ENCODE measurements at places on chromosomes 2 and 18.

DNA sequence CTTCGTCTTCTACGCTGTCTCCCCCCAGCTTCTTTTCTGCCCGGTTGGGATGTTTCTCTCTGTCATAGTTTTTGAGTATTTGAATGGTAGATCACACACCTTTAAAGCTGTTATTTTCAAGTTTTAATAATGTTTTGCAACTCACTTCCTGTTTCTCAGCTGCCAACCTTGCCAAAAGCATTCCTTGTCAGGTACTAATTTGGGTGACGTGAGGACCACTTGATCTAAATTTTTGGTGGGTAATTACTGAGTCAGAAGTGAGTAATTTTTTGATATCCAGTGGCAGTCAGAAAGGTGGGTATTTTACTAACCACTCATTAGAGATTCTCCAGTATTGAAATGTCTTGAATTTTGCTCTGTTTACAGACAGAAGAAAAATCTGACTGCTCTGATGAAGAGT, 852.4 kb upstream of the FANCL start:
- no peak for DNase-seq

- peak; percentile 21 for DNase-seq
Observed at GRCh38 chr2:65057391-65058052, 1.3 kb downstream of the CEP68 start.

- DNase-seq = no peak
Observed at GRCh38 chr2:223594259-223594658, 7.9 kb downstream of the SCG2 start.

DNA sequence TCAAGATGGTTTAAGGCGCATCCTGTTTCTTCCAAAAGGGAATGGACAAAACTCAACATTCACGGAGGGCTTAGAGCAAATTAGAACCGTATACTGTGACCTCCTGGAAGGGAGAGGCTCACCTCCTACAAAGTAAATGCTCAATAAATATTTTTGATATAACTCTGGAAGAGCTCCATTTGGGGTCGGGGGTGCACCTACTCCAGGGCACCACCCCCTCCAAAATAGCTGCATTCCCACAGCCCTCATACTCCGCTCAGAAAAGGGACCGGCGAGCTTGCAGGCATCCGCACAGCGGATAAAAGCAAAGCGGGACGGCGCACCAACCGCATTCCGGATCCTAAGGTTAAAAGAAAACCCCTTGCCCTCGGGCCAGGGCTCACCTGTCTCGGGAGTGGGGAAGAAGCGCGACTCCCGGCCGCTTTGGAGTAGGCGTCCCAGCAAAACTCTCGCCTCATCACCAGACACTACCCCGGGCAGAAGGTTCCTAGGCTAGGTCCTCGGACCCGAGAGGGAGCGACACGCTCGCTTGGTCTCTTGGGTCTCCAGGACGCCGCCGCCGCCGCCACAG, 378 bp downstream of the WDPCP start:
- DNase-seq = no peak

DNA sequence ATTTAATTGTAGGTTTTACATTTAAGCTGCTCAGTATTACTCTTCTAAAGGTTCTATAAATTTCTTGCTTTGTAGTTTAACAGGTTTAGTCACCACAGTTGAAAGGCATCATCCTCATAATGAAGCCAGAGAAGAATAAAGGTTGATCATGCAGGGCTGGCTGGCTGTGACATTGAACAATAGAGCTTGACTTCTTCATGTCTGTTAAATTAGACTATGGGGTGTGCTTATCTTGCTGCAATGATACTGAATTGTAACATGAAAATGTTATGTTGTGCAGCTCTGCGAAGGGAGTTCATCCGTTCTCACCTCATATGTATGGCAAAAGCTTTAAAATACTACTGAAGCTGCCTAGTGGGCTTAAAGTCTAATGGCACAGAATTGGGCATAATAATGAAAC, 81.8 kb downstream of the CAMKMT start:
- no peak for DNase-seq

DNA sequence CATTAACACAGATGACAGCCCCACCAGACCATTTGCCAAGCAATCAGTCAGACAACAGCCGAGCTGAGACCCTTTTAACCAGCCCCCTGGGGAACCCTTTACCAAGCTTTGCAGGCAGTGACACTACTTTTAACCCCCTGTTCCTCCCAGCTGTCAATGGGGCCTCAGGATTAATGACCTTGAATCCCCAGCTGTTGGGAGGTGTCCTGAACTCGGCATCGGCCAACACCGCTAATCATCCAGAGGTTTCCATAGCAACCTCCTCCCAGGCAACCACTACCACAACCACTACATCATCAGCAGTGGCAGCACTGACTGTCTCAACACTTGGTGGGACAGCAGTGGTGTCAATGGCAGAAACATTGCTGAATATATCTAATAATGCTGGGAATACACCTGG, 160.9 kb upstream of the EPC2 start:
- no peak for DNase-seq

- no peak for DNase-seq
Observed at GRCh38 chr2:88810017-88810416, 118.5 kb downstream of the RPIA start.

DNA sequence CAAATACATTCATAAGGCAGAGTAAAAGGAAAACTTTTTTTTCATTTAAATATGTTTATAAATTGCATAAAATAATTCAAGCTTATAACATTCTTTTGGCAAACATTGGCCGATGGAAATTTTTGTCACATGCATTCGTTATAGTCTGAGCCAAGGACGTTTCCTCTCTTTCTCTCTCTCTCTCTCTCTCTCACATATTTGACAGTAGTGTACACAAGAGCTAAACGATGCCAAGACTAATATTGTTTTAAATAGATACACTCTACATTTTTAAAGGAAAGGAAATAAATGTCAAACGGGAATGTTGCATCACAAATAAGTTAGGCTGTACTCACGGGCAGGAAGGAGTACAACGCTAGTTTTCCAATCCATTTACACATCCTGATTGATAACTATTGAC, 251.1 kb upstream of the SMIM21 start:
- no peak for DNase-seq

- no peak for DNase-seq
Observed at GRCh38 chr2:235215248-235215647, 263.4 kb downstream of the SH3BP4 start.

GRCh38 chr18:32019251-32019948, 775 bp downstream of the RNF125 start:
- DNase-seq = peak; percentile 33

- DNase-seq = no peak
Observed at GRCh38 chr2:58515827-58516573, 274.9 kb upstream of the FANCL start.

GRCh38 chr2:144348846-144349245, 171.1 kb downstream of the ZEB2 start:
- DNase-seq = no peak

DNA sequence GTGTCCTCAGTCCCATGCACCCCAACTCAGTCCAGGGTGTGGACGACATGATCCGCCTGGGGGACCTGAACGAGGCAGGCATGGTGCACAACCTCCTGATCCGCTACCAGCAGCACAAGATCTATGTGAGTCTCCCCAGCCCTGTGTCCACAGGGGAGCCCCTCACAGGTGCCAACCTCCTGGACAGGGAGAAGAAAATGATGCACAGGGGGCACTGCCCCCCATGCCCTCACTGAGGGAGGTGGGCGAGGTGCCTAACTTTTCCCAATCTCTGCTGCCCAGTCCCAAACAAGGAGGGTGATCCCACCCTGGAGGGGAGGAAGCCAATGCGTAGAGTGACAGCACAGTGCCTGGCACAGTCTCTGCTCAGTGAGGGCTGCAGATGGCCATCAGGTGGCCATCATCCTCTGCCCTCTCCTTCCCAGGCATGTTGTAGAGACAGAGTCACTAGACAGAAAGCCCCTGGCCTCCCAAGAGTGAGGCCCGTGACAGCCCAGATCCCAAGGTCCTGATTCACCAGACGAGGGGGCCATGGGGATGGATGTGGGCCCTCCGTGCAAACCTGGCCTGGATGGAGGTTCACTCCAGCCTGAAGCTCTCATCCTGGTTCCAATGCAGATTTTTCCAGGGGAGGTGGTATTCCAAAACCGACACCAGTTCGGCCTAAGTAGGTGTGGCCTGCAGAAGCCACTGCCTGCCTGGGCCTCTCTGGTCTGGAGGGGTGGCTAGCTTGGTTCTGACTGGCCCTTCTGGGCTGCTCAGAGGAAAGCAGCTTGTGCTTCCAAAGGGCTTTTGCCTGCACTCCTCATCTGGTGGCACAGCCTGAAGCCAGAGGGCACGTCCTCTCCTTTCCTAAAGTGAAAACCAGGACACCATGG, 30.0 kb downstream of the MYO7B start:
- no peak for DNase-seq

DNA sequence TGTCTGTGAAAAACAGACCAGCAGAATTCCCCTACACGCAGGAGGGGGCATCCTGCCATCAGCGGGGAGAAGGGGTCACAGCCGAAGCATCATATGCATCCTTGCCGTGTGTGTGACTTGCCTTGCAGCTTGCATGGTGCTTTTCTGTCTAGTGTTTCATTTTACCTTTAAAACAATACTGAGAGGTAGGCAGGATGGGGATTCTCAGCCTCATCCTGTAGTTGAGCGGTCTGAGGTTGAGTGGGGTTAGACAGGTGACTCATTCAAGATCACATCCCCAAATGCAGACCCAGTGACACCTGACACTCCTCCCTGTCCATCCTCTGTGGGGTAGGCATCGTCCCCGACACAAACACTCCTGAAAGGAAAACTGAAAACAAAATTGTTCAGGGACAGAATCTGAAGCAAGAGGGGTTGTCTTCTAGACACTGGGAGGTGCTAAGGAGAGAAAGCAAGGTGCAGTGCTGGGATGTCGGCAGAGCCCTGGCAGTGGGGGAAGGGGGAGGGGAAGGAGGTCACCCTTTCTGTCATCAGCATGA, 7.9 kb downstream of the ARL4C start:
- DNase-seq = no peak

- DNase-seq = no peak
Observed at GRCh38 chr18:6901286-6901926, 171.9 kb downstream of the ARHGAP28 start.

- DNase-seq = no peak
Observed at GRCh38 chr2:42795841-42796301, 3.5 kb upstream of the HAAO start.

DNA sequence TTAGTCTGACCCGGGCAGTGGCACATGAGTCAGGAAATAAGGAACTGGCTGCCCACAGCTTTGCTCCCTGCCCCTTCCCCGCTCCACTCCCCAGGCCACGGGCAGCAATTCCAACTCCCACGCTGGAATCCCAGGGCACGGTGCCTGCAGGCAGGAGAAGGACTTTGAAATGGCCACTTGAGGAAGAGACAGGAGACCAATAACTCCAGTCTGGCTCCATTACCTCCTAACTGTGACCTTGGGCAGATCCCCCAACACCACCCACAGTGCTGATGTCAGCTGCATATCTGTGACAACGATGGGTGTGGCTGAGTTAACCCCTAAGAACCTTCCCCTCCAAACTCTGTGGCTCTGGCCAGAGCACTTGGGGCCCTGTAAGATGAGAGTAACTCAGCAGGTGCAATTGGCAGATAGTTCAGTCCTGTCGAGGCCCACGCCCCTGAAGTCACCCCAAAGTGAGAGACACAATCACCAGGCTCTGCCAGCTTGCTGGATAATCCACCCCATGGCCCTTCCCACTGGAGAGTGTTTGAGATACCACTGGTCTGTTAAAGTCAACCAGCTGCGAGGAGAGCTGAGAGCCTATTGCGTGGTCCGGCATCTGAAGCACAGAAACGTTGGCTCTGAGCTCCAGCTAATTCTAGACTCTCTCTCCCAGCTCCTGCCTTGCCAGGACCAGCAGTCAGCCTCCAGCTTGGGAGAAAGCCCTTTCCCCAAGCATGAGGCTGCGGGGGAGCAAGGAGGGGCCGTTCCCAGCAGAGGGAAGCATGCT, 175.2 kb downstream of the TNS1 start:
- no peak for DNase-seq

GRCh38 chr2:37832590-37833197, 92.4 kb upstream of the RMDN2 start:
- peak; percentile 51 for DNase-seq

GRCh38 chr2:5851410-5851809, 159.2 kb downstream of the SOX11 start:
- no peak for DNase-seq

DNA sequence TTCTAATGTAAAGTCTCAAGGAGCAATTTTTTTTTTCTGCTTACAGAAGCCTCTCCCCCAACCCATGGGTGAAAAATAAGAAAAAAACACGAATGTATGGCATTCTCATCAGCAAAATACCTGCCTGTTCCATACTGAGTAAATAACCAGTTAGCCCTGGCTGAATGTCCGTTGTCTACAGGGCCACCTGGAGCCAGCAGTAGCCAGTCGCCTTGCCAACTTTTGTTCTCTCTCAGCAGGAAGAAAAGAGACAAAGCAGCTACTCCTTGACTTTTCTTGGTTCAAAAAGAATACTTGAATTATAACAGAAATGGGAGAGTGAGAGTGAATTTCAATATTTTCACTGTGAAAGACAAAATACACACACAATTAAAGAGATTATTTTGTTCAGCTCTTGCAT, 532.9 kb upstream of the CRIM1 start:
- DNase-seq = no peak

DNA sequence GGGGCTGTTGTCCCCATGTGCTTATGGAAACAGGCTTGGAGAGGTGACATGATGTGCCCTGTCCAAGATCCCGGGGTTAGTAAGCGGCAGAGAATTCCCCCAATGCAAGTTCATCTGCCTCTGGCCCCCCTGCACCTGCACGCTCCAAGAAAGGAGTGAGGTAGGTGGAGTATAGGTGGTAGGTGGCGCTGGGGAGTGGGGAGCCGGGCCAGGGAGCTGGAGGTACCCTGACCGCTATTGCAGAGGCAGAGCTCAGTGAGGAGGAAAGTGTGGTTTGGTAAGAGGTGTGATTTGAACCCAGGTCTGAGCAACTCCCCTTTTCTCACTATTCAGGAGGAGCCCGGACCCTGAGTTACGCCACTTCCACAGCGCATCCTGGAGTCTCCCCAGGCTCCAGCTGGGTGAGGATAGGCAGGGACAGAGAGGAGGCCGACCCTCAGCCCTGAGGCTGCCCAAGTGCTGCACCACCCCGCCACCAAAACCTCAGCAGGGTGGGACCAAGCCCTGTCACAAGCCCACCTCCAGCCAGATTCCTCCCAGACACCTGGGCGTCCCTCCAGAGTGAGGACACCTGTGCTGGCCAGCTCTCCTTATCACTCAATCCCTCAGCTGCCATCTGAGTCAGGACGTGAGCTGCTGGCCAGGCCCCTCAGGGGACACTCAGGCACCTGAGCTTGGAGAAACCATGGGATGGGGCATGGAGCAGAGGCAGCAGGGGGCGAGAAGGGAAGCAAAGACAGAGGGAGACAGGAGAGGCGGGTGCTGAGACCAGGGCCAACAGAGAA, 5.6 kb downstream of the HAAO start:
- no peak for DNase-seq

- DNase-seq = no peak
Observed at GRCh38 chr2:189018631-189019030, 44.5 kb downstream of the COL3A1 start.

GRCh38 chr2:100126897-100127401, 15.4 kb downstream of the AFF3 start:
- no peak for DNase-seq
